Hematopoietic multipotent progenitor cell treated with erythropoietin and hydrocortisone succinate and interleukin-3 and kit ligand, for 17 days (in vitro differentiated cells): ENCODE measurements at places on chromosomes 7 and 10.

DNA sequence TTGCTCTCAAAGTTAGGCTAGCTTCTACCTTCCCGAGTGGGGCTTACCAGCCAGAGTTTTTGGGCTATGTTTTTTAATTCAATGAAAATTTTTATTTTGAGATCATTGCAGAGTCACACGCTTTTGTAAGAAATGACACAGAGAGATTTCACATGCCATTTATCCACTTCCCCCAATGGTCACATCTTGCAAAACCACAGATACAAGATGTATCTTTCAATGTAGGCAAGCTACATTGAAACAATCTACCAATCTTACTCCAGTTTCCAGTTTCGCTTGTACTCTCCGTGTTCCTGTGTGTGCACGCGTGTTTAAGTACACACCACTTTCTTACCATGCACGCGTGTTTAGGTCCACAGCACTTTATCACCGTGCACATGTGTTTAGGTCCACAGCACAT lies 89.4 kb upstream of the LEP start:
- DNase-seq = no peak

DNA sequence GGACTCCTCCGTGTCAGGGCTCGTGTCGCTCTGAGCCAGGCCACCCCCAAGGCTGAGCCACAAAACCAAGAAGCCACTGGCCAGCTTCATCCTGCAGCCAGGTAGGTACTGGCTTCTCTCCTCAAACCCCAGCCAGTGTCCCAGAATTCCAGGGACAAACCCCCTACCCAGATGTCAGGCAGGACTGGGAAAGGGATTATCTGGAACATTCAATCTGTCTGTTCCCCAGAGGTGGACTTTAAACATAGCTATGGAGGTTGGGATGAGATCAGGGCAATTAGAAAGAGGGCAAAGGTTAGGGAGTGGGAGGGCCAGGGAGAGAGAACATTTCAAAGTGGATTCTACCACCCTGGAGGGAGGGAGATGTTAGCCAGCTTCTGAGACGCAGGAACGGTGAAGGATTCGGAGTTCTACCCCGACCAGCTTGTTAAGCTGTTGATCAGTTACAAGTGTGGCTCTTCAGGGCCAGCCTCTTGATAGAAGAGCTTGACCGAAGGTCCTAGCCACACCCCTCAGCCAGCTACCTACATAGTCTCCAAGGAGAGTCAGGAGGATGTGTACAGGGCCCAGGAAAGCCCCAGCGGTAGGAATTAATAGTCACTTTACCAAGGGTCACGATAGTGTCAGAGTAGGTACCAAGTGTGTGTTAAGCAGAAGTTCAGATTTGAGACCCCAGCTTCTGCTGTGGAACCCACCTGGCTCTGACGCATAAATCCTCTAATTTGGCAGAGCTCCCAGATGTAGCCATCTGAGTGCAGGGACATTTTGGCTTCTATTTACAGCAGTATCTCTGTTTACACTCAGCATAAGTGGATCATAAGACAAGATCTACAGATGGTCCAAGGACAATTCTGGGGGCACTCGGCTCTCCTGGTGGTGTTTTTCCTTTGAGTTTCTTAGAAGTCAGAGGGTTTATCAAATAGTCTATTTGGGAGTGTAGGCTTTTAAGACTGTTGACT lies at the start of gene PLA2G12B:
TSS of gene PLA2G12B (minus strand) at position 211 of the 959 bp plus-strand sequence. CDS start at position 90, 121 bp downstream.
- DNase-seq = no peak

DNA sequence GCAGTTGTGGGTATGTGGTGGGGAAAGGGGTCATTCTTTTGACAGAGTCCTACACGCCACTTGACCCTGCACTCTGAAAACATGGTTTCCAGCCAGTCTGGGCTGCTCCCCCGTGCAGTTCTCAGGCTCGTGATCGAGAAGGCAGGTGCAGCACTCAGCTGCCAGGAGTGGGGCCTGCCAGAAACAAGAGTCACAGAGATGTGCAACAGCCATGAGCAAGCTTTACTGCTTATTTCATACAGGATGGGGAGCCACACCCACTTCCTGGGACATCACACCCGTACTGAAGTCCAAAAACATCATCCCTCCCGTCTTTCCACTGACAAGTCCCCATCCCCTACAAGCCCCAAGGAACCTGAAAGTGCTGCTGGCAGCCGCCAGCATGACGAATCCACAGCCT lies 9.3 kb downstream of the ATG9B start:
- DNase-seq = no peak

GRCh38 chr10:125146791-125147579 lies 13.4 kb downstream of the CTBP2 start:
- no peak for DNase-seq

- no peak for DNase-seq
Observed at GRCh38 chr7:94286111-94286510, 108.6 kb upstream of the COL1A2 start.

GRCh38 chr7:6392712-6393666 lies 54.8 kb downstream of the DAGLB start:
- peak; percentile 81 for DNase-seq

DNA sequence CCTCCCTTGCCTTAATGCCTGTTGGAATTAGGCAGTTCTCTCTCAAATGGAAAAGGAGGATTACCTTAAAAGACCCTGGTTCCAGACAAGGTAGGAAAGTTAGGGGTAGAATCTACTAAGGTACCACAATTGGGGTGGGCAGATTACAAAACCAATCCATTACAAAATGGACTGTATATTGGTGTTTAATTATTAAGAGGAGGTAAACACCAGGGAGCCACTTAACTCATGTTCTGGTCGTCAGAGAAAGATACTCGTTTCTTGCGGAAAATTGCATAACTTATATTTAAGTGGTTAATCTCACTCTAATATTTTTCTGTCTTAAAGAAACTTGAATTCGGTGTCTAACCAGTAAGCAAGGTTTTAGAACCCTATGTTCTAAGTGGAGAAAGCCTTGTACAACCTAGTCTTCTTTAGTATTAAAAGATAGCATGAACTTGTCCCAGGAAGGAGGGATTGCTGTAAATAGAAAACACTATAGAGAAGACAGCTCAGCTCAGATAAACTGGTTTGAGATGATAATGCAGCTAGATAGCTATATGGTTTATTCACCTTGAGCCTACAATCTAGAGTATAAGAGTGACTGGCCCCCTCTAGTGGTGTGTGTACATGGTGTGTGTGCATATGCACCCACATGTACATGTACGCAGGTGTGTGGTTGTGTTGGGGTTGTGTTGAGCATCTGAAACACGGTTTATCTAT lies 58.0 kb upstream of the STRIP2 start:
- DNase-seq = peak; percentile 46

GRCh38 chr10:661597-662222 lies 27.8 kb downstream of the DIP2C start:
- no peak for DNase-seq

- no peak for DNase-seq
Observed at GRCh38 chr7:92622030-92622429, 31.8 kb upstream of the FAM133B start.

GRCh38 chr10:49012603-49013002 lies 73.0 kb upstream of the LRRC18 start:
- DNase-seq = no peak

DNA sequence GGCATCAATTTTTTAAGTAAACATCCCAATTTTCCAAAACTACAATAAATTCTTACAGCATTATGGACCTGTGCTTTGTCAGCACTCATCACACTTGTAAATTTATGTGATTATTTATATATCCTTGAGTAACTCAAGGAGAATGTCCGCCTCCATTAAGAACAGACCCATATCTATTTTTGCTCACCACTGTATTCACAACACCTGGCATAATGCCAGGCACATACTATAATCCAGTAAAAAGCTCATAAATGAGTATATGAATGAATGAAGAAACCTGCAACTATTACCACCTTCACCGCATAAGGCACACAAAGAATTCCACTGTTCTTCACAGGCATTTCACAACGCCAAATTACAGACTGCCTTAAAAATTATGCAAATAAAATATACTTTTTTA lies 46.9 kb downstream of the MINDY3 start:
- peak; percentile 50 for DNase-seq

GRCh38 chr10:121516093-121516865 lies 82.0 kb downstream of the FGFR2 start:
- no peak for DNase-seq

DNA sequence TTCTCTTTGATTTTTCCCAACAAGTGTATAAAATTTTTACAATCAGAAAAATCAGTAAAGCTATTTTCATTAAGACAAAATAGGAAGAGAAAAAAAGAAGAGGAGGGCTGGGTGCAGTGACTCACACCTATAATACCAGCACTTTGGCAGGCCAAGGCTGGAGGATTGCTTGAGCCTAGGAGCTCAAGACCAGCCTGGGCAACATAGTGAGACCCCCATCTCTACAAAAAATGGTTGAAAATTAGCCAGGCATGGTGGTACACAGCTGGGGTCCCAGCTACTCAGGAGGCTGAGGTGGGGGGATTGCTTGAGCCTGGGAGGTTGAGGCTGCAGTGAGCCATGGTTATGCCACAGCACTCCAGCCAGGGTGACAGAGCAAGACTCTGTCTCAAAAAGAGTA lies 172.3 kb downstream of the AKR1D1 start:
- DNase-seq = no peak

- no peak for DNase-seq
Observed at GRCh38 chr10:31932838-31933237, 4.2 kb upstream of the ARHGAP12 start.

GRCh38 chr10:113438652-113439051 lies 114.2 kb upstream of the HABP2 start:
- DNase-seq = no peak

DNA sequence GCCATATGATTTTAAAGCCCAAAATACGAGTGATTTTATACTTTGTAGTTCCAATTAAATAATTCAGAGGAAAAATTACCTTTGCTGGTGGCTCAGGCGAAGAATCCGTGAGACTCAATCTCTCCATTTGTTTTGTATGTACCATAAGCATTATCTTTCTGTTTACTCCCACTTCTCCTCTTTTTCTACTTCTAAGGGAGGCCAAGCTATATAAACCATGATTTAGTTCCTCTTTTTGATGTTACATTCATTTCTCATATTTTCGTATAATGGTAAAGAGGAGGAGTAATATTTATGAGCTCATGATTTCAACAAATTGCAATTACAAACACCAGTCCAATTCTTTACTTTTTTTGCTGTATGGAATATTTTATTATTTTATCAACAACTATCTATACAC lies 50.6 kb upstream of the TES start:
- DNase-seq = no peak

- no peak for DNase-seq
Observed at GRCh38 chr7:87148332-87148955, 3.8 kb upstream of the DMTF1 start.

DNA sequence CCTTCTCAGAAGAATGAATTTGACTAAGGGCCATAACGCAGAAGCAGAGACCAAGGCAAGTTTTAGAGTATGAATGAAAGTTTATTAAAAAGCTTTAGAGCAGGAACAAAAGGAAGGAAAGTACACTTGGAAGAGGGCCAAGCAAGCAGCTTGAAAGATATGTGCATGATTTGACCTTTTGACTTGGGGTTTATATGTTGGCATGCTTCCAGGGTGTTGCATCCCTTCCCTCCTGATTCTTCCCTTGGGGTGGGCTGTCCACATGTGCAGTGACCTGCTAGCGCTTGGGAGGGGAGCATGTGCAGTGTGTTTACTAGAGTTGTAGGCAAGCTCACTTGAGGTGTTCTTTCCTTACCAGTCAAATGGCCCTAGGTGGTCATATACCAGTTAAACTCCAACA lies 37.9 kb upstream of the LRRN3 start:
- DNase-seq = no peak

DNA sequence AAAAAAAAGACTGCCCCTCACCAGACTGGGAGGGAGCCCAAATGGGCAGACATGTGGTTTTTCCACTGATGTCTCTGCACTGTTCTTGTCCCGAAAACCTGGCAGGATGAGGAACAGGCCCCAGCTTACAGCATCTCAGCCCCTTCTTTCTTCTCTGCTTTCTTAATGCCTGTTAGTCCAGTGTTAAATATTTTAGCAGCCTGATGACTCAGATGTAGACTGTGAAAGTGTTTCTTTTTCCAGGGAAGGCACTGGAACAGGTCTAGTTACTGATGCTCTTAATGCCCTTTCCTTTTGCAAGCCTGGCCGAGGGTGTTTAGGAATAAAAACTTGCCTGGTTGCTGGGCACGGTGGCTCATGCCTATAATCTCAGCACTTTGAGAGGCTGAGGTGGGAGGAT lies 107.7 kb downstream of the TACC2 start:
- no peak for DNase-seq
